ENCODE measurements at places on chromosomes 7 and 10. TPM values are rescaled to one million over a fixed set of nuclear protein-coding genes. Genes with fewer than 3 reads are reported as not detected.
A peak's percentile ranks its signal among the peaks of the same experiment; 100 is the strongest.

GRCh38 chr7:124032369-124033094 is at the start of gene TMEM229A:
TMEM229A (minus strand) TSS chr7:124033067; CDS start chr7:124033003, 64 bp downstream.
- no peak for DNase-seq

DNA sequence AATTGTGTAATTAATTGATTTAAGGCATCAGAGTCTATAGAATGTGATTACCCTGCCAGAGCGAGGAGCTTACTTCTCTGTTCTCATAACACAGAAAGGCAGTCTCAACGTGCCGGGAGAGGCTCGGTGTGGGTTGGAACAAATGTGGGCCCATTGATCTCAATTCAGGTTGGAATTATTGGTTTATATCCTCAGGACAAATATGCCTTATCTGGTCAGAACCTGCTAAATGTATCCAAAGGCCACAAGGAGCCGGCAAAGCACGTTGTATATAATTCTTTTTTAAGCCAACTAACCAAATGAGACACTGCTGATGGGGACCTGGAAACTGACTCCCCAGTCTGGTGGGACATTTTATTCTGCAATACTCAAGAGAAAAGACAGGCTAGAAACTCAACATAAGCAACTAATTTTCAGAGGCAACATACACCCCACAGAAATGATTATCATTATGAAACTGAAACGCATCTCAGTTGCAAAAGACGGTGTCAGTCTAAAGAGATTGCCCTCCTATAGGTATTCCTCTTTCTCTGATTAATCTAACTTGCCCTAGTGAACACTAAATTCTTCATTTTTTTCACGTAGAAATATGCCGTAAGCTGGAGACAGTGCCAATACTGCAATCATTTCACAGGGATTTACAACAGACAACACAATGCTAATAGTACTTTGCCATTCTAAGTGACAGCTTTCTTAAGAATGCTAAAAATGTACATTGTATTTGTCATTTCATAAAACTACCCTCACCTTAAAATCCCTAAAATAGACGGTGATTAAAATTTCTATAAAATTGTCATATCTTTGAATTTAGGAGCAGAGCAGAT is 9.4 kb downstream of the EBF3 start:
- no peak for DNase-seq

DNA sequence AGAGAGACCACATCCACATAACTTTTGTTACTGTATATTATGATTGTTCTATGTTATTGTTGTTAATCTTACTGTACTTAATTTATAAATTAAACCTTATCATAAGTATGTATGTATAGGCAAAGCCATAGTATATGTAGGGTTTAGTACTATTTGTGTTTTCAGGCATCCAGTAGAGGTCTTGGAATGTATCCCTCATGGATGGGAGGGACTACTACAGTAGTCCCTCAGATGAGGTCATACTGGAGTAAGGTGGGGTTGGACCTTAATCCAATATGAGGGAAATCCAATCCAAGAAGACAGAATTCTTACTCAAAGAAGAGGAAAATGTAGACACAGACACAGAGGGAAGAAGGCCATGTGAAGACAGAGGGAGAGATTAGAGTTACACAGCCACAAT is 34.1 kb upstream of the MALRD1 start:
- DNase-seq, result no peak

- no peak for DNase-seq
Observed at GRCh38 chr7:45670227-45670626, 96.1 kb downstream of the ADCY1 start.

DNA sequence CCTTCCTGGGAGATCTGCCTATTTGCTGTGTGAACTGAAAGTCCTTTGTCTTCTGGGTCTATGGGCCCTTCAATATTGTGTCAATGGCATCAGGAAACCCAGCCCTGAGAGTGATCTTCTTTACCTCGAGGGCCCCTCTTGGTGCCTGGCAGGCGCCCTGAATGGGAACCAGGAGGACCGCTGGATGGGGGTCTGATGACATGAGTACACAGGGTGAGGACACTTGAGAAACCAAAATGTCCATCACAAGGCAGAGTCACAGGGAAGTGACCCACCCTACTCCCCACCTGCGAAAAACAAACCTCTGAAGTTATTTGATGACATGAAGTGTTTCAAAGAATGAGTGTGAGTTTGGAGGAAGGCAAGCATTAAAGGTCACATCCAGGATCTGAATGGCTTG is 17.3 kb downstream of the SFTPA1 start:
- no peak for DNase-seq

DNA sequence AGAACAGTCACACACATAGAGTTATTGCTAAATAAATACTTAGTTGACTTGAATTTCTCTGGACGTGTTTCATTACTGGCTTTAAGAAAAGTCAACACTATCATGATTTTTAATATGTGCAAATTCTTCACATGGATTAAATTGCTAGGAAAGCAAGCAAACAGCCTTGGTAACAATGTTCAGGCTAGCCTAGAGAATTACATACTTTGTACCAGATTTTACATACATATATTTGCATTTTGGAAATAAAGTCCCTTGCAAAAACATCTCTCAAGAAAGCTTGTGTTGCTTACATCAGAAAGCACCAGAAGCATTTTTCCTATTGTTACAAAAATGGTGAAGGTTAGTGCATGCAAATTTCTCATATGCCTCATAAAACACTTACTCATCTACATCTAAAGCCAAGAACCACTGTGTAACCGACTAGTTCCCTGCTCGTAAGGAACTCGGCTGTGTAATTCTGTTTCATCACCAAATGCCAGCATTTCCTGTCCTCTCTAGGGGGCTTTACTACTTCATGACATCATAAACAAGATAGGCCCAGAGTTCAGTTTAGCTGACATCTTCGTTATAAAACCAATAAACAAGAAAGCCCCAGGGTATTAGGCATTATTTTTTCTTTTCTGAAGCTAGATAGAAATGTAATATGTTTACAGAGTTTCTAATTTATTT is 87.8 kb downstream of the CFAP58 start:
- no peak for DNase-seq

GRCh38 chr7:7321681-7322080 is 139.3 kb downstream of the C1GALT1 start:
- DNase-seq, result peak; percentile 54

DNA sequence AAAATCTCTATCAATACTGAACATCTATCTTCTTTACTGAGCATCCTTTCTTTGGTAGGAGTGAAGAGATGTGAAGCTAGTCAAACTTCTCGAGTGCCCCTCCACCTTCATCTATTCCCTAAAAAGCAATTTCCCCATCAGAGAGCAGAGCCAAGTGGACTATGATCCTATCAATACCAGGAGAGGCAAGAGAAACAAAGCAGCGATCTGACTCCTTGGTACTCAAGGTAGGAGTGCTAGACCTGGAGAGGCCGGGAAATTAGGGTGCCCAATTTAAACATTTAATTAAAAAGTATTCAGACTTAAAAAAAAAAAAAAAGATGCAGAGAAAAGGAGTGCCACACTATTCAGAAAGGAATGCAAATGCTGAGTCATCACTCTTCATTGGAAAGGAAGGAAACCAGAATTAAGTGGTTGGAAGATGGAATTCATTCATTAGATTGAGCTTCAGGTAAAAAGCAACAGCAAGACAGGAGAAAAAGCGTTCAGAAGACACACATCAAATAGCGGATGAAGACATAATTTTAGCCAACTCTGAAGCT is 1.6 kb downstream of the TIAL1 start:
- DNase-seq, result peak; percentile 43

GRCh38 chr7:50349963-50350944 is 45.7 kb downstream of the IKZF1 start:
- DNase-seq, result no peak

- no peak for DNase-seq
Observed at GRCh38 chr7:150327308-150327707, 4.0 kb upstream of the ACTR3C start.

DNA sequence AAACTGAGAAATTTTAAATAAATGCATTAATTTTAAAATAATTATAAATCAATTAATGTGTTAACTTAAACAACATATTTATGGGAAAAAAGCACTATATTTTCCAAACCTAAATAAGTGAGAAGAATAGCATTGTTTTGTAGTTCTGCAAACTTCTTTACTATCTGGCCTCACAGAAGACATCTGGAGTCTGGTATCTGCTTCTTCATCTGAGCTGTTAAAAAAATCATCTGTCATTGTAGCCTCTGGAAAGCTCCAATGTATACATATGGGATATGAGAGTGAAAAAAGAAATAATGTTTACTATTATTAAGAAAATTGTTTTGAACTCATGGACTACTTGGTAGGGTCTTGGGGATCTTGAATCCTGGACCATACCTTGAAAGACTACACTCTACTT is 32.2 kb downstream of the CTTNBP2 start:
- no peak for DNase-seq

GRCh38 chr7:630539-630938 is 96.0 kb upstream of the DNAAF5 start:
- no peak for DNase-seq

DNA sequence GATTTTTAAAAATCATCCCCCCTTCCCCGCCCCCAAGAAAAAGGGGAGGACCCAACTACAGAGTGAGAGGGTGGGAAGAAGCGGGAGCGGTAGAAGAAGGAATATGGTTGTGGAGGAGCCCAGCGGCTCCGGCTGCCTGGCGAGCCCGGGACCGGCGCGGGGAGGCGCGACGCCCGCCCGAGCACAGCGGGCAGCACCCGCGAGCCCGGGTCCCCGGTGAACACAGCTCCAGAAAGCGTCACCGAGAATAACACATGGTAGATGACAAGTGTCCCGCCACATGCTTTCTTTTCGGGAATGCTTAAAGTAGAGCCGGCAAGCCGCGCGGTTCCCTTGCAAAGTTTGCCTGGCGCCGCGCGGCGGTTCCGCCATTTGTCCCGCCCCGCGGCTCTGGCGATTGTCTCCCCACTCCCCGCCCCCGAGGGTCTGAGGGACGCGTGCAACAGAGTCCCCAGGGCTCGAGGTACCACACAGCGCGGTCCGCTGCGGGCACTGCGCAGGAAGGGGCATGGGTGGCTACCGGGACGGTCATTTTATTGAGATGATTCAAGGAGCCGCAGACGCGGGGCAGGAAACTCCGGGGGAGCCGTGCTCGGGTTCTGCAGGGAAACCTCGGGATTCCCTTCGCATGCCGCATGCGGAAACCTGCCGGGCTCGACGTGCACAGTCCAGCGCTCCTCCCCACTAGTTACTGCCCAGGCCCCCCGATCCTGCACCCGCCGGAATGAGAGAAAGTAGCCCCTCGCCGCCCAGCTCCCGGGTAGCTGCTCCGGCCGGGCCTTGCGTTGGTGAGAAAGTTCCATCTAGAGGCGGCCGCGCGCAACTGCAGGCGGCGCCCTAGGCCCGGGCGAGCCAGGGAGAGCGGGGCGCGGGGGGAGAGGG is 781 bp upstream of the GRM8 start:
- DNase-seq, result peak; percentile 8

DNA sequence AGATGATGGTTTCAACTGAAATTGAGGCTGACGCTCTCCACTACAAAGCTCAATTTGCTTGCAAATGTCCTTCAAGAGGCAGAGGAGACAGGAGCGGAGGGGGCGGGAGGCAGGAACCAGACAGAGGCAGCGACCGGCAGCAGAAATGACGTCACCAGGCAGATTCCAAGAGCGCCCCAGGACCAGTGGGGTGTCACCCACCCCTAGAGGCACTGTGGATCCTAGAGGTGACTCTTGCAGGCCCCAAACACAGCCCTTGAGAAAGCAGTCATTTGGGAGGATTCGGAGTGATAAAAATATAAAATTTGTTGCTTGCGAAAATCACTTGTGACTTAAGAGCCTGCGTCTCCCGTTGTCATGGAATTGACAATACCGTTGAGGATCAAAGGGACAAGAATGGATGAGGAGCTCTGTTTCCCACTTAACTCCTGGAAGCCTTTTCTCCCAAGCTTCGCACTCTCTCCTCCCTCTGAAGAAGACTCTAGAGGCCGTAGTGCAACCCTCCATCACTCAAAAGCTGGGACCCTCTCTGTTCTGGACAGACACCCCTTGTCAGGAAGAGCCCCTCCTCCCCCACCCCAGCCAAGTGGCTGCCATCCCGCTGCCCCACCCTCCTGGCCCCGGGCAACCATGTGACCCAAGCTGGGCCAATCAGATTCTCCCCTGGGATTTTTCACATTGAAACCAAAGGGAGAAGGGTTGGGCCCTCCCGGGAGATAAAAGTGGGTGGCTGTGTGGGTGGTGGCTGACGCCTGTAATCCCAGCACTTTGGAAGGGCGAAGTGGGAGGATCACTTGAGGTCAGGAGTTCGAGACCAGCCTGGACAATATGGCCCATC is 16.3 kb upstream of the SLC29A4 start:
- no peak for DNase-seq

GRCh38 chr7:50359995-50360925 is 55.7 kb downstream of the IKZF1 start:
- no peak for DNase-seq

- DNase-seq, result no peak
Observed at GRCh38 chr10:5018134-5018533, 14.5 kb upstream of the AKR1C2 start.

DNA sequence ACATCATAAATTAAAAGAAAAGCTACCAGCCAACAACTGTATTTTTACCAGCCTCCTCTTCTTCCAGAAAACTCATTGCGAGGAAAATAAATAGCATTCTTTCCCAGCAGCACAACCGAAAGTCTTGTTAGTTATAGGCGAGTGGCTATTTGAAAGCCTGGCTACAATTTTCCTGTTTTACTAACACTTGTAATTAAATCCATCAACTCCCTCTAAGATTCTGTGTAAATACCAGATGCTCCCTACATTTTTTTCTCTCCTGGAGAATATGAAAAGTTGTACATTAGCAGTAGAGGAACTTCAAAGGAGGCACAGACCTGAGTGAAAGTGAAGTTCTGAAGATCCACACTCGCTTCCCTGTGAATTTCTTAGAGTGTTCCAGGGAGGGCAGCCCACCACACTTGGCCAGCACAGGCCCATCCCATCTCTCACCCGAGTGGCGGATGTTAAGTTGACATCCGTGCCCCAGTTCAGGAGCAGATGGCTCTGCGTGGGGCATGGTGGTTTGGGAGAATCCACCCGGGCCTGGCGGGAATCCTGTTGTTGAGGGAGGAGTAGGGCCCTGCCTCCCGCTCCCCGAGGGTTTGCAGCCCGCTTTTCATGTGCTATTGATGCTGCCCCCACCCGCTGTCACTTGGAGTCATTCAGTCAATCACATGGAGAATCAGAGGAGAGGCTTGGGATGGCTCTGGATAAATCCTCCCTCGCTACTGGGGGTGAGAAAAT is 451.0 kb upstream of the GALNT17 start:
- DNase-seq, result no peak

DNA sequence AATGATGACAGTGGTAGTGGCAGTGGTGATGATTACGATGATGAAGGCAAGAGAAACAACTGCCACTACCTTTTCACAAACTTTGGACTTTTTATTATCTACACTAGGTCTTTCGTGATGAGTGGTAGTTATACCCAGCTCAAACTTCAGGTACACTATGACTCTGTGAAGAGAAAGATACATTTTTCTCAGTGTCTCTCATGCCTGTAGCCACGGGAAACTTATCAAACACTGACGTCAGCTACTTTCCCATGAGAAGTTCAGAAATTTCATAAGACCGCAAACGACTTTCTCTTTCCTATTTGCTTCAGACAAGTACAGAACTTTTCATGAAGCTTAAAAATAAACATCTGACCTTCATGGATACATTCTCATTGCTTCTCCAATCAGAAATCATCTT is 57.0 kb downstream of the CALD1 start:
- DNase-seq, result no peak

- DNase-seq, result peak; percentile 51
Observed at GRCh38 chr10:21501731-21502347, 23.6 kb downstream of the SKIDA1 start.

ABCC2 gene
- 181 TPM for total RNA-seq

CPED1 gene
- total RNA-seq, result 41.6 TPM

APBB1IP gene
- not detected for total RNA-seq

PPP1R17 gene
- total RNA-seq, result not detected

TASOR2 gene
- total RNA-seq, result 58.9 TPM

KCP gene
- 1.0 TPM for total RNA-seq

TRPV5 gene
- not detected for total RNA-seq

RASA4B gene
- 0.48 TPM for total RNA-seq

NODAL gene
- total RNA-seq, result not detected
